ENCODE measurements at places on chromosomes 7 and 10.

- DNase-seq = no peak
These were observed 64.9 kb upstream of the ADRB1 start for GRCh38 chr10:113978802-113979201.

GRCh38 chr10:117221156-117221711 is 19.7 kb upstream of the SLC18A2 start:
- no peak for DNase-seq

DNA sequence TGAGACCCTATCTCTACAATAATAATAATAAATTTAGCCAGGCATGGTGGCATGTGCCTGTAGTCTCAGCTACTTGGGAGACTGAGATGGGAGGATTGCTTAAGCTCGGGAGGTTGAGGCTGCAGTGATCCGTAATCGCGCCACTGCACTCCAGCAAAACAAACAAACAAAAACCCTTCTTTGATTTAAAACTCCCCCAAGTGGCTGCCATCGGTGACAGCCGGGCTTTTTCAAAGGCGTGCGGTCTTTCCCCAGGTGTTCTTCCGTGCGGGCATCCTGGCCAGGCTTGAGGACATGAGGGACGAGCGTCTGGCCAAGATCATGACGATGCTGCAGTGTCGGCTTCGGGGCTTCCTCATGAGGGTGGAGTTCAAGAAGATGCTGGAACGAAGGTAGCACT is 1.9 kb upstream of the MYH16 start:
- no peak for DNase-seq

DNA sequence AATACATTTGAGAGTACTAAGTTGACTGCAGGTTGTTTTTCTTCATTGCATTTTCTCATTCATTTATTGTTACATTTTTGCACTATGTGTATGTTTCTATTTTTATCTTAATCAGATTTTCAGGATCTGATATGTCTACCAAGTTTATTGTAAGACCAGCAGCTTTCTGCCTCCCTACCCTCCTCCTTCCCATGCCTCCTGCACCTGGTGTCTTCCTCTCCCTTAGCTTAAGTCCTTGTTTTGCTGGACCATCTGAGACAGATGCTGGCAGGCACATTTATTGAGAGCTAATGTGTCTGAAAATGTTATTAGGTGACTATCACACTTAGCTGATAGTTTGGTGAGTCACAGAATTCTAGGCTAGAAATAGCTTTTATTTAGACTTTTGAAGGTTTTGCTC is 79.6 kb downstream of the ANLN start:
- DNase-seq = no peak

GRCh38 chr7:37336259-37336658 is 112.4 kb downstream of the ELMO1 start:
- no peak for DNase-seq

- DNase-seq = no peak
These were observed 21.1 kb downstream of the DPYSL4 start for GRCh38 chr10:132207536-132208461.

- DNase-seq = no peak
These were observed 144.6 kb upstream of the TBX20 start for GRCh38 chr7:35398518-35398917.

DNA sequence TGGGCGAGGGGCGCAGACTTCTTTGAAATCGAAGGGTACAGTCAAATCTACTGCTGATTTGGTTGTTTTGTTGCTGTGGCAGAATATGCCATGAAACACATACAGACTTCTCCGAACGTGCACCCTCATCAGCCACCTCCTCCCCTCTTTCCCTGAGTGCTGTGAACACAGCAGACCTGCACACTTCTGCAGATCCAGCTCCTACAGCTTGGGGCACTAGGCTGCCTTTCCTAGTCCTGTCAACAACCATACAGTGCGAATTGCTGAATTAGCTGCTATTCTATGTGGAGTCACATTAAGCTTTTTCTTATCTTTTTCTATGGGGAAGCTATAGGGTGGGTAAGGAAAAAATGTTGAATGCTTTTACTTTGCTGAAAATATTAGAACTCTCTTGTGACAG is 57.5 kb downstream of the COL17A1 start:
- DNase-seq = no peak

- no peak for DNase-seq
These were observed 543.8 kb downstream of the ARL4A start for GRCh38 chr7:13231216-13231615.

DNA sequence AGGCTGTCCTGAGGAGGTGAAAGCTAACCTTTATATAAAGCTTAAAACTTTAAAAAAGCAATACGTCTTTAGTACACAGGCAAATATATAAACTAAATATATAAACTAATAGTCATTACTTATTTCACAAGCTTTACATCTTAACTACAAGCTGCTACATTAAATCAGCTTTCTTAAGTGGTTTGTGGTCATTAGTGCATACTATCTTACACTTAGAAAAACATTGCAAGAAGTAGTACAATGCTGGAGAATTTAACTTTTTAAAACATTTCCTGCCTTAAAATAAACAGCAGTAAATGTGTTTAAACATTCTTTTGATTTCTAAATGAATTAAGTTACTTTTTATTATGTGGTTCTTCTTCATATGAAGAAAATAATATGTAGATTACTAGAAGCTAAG is 36.3 kb downstream of the MET start:
- DNase-seq = no peak

DNA sequence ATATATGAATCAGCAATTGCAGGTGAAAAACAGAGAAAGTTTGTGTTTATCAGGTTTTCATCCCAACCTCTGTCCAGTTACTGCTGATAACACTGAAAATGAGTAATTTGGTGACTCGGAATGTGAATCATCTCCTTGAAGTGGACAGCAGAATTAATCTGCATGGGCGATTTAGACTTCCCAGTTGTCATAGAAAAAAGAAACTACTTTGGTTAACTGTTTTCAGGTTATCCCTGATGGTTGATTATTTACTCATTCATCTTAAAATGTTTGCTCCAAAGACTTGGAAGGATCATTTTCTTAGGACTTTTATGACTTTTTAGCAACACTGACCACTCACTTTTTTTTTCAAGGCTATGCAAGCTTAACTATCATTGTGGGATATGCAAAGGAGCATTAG is 504.1 kb upstream of the ANKRD30A start:
- DNase-seq = no peak

DNA sequence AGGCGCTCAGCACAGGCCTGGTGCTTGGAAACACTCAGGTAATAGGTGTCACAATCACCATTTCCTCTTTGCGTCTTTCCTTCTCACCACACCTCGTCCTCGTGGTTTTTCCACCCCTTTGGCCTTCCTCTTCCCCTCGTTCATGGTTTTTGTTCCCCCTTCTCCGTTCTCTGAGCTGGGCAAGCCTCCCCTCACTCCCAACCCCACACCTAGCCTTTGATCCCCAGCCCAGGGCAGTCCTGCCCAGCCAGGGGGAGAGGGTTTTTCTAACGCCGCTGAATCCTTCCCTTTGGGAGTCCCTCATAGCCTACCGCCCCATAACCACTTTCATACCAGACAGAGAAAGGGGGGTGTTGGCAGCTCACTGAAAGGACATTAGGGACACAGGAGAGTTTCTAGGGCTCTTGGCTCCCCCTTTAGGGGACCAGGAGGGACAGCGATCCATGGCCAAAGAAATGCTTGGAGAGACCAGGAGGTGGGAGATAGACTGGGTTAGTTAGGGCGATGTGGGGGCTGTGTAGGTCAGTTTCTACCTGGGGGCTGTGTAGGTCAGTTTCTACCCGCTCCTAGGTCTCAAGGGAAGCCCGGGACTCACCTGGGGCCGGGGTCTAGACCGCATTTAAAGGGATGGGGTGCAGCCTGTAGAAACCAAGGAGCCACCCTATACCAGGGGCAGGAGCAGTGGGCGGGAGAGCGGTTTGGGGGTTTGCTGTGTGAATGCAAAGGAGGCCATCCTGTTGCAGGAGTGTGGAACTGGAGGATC is 1.4 kb downstream of the EPHB4 start:
- no peak for DNase-seq

DNA sequence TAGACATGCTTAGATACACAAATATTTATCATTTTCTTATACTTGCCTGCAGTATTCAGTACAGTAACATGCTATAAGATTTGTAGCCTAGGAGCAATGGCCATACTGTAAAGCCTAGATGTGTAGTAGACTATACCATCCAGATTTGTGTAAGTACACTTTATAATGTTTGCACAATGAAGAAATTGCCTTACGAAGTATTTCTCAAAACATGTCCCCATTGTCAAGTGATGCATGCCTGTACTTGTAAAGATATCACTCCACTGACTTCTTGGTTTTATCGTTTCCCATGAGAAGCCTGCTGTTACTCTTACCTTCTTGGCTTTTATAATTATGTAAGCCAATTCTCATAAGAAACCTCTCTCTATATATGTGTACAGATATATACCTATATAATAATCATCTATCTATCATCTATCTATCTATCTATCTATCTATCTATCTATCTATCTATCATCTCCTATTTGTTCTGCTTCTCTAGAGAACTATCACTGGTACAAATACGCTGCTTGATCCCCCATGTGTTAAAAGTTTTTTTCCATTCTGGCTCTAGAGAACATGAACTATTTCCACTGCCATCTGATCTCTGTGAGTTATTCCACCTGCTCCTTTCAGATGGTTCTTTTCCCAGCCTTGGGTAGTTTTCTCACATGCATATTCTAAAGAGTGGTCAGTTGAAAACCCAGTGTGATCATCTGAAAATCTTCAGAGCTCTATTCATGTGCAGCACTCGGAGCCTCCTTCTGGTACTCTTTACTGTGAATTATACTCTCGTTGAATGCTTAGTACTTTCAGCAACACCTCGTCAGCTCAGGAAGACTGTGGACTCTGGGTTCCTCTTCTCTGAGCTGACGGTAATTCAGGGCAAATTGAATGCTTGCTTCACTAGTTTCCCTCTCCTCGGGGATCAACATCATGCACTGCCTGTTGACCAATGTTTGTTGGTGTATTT is 14.5 kb upstream of the VCL start:
- no peak for DNase-seq

DNA sequence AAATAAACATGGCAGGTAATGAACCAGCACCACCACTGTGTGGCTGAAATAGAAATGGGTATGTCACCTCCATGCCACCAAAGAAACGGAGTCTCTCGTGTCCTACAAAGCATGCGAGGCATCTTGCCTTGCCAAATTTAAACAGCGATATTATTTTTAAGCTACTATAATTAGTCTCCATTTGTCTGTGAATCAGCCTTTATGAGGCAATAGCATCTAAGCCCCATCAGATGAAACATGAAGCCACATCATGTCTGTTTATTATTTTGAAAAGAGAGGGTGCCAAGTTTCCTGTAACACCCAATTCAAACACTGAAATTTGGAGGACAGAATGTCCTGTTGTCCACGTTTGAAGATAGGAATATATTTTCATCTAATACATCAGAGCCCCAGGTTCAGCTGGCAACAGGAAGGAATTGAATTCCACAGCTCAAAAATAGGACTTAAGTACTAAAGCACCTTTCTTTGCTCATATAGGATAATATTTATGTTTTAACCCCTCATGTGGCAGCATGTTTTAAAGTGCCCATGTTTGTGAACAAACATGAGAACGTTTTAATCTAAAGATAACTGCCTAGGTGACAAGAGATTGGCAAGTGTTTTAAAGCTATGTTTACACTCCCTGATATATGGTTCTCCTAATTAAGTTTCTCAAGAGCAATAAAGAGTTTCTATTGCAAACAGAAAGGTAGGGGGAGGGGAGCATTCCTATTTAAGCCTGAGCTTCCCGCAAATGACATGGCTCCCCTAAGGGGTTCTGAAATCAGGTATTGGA is 86.8 kb downstream of the SORBS1 start:
- no peak for DNase-seq

GRCh38 chr7:53101026-53101425 is 65.6 kb downstream of the POM121L12 start:
- DNase-seq = no peak

DNA sequence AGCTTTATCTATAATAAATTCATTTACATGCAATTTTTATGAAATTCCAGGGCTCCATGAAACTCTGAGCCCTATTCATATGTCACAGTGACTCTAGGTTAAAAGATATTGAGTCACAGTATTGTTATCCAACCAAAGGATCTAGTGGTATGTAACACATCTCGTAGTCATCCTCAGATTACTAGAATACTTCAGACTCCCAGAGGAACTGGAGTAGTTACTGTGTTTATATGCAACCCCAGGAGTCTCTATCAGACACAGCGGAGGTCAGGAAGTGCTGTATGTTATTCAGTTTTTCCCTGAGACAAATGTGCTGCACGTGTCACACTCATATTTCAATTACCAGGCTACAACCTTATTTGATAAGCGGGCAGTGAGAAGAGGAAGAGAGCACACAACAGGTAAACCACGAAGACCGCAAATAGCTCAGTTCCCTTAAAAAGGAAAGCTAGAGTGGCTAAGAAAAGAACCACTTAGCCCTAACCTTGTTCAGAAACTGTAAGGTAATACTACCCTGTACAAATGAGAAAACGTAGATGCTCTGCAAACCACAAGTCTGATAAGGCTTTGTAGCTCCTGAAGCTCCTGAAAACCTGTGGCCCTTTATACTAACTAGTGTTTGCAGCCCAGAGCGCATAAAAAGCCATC is 114.0 kb upstream of the CNTNAP2 start:
- no peak for DNase-seq

- DNase-seq = no peak
These were observed 303.3 kb upstream of the SEMA3A start for GRCh38 chr7:84497873-84498272.

DNA sequence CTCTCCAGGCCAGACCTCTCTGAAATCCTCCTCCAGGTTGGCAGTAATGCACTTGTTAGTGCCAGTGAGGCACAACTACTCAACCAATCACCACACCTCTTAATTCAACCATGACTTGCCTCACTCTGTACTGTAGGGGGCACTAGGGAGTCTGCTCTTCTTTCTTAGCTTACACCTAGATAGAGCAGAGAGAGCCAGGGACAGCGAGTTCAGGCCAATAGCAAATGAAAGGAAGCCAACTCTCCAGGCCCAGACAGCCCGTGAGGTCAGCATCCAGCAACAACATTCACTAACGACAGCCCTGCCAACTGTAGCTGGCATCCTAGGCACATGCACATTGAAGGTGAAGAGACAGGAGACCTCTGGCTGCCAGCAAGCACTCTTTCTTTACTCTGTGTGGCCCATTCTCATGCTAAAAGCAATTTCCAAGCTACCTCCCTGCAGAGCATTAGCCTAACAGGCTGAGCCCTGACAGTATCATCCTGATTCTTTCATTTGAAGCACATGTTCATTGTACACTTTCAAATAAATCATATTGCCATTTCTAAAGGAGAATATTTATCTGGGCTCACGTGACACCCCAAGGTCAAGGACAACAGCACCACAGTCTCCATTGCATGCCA is 136.3 kb downstream of the DPY19L1 start:
- no peak for DNase-seq

Measured in mesothelial cell of epicardium (in vitro differentiated cells).